ENCODE measurements at places on chromosomes 6 and 20. TPM values are rescaled to one million over a fixed set of nuclear protein-coding genes. Genes with fewer than 3 reads are reported as not detected.

LY6G5B gene
- 16.5 TPM for polyA plus RNA-seq

FKBP1A gene
- polyA plus RNA-seq: 152 TPM

- no peak for DNase-seq
Measured at GRCh38 chr6:41334482-41335040, 847 bp upstream of the NCR2 start.

GRCh38 chr6:125230674-125231073 lies 71.1 kb downstream of the HDDC2 start:
- DNase-seq: no peak

- no peak for DNase-seq
Measured at GRCh38 chr6:56995347-56995902, 40.5 kb downstream of the BEND6 start.

DNA sequence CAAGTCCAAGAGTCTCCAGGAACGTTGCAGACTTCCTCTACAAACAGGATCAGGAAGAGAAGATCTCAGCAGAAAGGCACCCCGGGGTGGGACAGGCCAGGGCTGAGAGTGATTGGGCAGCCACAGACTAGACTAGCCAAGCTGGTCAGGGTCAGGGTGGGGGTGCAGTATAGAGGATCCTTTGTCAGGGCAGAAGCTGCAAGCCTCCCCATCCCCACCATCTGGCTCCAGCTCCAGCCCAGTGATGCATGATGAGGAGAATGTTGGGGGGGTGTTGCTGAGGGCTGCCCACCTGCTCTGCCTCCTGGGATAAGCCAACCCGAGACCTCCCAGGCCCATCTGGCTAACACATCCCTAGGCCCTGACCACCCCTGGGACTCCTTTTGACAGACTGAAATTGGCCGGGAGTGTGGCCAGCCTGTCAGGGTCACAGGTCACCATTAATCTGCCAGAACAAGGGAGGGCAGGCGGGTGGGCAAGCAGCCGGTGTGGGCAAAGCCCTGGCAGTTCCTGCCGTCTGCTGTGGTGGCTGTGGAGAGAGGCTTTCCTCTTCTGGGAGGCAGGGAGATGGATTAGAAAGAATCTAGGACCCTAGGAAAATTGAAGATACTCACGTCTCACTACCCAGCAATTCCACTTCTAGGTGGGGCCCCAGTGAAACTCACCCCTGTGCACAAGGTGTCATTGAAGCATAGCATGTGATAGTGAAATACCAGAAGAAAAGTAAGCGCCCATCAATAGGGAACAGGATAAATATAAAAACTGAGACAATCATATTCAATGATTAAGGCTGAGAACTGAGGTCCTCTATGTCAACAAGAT lies 22.1 kb upstream of the SNTA1 start:
- DNase-seq: peak; percentile 59

DNA sequence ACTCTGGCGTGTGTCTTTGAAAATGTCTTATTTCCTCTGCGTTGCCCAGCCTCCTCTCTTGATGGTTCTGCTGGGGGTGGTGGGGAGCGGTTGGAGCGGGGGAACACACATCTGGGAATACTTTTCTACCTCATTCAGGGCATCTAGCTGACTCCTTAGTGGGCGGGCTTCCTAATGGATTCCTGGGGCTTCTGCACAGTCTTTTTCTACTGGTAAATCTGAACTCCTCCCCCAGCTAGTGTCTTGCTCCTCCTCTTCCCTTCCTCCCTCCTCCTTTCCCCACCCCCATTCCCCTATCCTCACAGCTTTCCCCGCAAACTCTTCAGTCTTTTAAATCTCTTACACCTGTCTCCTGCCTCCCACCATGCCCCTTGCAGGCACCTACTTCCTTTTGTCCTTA lies 74.4 kb downstream of the PRL start:
- DNase-seq: no peak

DNA sequence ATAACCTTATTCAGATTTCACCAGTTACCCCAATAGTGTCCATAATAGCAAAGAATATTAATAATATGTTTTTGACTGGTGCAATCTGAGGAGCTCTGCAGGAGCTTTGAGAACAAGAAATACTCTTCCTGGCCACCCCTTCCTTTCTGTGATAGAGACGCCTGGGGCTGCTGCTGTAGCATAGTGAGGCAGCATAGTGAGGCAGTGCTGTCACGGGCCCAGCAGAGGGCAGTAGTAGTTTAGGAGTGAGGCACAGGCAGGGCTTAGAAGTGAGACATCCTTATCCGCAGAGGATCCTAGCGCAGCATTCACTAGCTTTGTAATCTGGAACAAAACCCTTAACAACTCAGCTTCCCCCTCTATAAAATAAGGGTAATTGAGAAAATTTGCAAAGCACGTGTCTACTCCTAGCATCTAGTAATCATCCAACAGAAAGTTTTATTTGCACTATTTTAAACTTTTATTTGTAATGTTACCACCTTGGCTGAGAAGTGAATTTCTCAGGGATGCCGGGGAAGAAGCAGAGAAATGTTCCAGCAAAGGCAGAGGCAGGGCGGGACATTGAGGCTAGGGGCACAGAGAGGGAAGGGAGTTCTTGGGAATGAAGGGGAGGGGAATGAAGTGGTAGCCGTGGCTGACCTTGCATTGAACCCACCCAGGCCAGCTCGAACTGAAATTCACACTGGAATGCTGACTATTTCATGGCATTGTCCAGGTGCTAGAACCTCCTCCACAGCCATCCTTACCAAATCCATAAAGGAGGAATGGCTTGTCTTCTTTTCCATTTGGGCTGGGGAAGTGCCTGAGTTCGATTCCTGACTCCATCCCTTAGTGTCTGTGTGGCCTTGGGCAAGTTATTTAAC lies 78.8 kb downstream of the CDS2 start:
- peak; percentile 81 for DNase-seq

GRCh38 chr20:49668181-49668877 lies 45.3 kb downstream of the B4GALT5 start:
- peak; percentile 83 for DNase-seq

DNA sequence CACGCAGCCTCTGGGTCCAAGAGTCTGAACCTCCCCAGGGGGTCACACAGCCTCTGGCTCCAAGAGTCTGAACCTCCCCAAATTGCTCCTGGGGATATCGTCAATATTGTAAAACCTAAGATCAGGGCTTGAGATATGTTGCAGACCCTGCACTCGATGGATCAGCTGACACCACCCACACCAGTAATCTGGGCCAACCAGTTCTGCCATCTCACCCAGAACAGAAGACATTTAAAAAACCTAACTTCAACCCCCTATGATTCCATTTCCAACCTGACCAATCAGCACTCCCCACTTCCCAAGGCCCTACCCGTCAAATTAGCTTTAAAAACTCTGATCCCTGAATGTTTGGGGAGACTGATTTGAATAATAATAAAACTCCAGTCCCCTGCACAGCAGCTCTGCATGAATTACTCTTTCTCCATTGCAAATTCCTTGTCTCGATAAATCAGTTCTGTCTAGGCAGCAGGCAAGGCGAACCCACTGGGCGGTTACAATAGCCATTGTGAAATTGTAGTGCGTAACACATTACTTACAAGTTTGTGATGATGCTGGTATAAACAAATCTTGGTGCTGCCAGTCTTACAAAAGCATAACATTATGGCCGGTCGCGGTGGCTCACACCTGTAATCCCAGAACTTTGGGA lies 32.4 kb upstream of the FAM135A start:
- no peak for DNase-seq

IRF4 gene
- 0.16 TPM for polyA plus RNA-seq

CYP24A1 gene
- not detected for polyA plus RNA-seq

Data from small intestine (tissue), 16 donors.